ENCODE measurements at places on chromosomes 3 and 15.

- no peak for DNase-seq
Observed at GRCh38 chr15:31333820-31334219, 7.2 kb downstream of the KLF13 start.

DNA sequence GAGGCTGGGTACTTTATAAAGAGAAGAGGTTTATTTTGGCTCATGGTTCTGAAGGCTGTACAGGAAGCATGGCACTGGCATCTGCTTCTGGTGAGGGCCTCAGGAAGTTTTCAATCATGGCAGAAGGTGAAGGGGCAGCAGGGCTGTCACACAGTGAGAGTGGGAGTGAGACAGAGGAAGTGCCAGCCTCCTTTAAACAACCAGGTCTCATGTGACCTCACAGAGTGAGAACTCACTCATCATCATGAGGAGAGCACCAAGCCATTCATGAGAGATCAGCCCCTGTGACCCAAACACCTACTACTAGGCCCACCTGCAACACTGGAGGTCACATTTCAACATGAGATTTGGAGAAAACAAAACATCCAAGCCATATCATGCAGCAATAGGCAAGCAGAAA lies 9.3 kb upstream of the RFTN1 start:
- DNase-seq = no peak

- no peak for DNase-seq
Observed at GRCh38 chr15:49415638-49416037, 7.4 kb upstream of the FGF7 start.

DNA sequence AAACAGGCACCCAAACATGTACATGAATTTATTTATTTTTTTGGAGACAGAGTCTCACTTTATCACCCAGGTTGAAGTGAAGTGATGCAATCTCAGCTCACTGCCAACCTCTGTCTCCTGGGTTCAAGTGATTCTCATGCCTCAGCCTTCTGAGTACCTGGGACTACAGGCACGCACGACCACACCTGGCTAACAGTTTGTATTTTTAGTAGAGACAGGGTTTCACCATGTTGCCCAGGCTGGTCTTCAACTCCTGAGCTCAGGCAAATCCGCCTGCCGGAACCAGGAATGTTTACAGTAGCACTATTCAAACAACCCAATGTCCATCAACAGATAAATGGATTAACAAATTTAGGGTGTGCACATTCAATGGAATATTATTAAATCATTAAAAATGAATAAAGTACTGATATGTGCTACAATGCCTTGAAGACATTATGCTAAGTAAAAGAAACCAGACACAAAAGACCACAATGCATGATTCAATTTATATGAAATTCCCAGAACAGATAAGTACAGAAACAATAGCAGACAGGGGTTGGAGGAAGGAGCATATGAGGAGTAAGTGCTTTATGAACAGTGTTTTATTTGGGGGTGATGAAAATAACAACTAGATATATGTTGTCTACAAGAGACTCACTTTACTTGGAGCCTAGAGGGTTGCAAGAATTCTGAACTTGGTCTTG lies 1.3 kb downstream of the LEO1 start:
- DNase-seq = no peak

DNA sequence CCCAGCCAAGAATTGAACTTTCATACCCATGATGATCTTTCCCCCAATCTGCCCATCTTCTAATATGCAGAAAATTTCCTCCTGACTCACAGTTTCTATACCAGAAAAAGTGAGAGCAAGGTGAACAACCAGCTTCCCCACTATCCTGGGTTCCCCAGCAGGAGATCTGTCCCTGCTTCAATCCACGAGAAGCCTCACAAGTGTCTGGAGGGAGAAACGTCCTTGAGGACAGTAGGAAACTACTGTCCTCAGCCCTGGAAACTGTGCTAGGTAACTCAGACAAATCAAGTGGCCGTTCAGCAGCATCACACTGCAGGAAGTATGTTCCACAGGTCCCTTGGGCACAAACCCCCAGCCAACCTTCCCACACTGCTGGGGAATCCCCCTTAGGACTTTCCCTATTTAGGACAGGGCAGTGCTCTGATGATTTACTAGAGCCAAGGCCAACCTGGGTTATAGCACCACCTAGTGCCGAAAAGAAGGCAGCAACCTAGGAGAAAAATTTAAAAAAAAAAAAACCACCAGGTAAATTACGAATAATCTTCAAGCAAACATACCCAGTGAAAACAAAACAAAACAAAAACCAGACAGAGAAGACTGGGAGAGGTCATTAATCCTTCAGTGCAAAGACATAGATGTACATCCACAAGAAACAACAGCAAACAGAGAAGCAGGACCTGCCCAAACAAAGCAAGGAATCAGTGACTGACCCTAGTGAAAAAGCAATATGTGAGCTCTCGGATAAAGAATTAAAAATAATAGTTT lies 36.0 kb downstream of the MORC1 start:
- no peak for DNase-seq

DNA sequence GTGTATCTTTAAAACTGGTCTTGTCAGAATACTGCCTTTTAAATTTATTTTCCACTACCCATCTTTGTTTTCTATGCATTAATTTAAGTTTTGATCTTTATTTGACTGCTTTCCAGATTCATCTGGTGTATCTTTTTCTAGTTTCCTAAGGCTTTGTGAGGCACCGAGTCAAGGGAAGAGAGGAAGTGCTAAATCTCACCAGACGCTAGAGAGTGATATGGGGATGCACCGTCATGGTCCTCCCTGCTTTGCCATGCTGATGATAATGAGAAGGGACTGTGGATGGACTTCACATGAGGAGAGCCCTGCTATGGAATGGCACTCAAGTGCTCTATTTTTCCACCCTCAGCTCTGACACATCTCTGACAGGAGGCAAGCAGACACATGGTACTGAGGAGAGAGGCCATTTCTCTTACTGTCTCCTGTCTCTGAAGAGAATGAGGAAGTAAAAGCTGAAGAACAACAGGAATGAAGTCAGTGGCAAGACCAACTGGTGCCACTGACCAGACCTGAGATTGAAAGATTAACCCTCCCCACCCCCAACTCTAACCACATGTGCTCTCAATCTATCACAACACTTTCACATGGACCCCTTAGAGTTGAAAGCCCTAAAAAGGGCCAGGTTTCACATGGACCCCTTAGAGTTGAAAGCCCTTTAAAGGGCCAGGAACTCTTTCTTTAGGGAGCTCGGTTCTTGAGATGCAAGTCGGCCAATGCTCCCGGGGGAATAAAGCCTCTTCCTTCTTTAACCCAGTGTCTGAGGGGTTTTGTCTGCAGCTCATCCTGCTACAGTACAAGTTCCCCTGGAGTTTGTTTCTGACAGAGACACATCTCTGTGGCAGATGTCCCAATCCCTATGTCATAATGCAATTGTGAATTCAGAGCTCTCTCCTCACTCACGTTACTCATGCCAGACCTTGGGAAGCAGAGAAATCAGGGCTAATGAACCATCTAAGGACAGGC lies at the start of gene IQCF2:
Gene IQCF2 (plus strand): TSS at position 913 of the 963 bp plus-strand sequence. CDS start 52 bp downstream, outside the sequence.
- DNase-seq = no peak

GRCh38 chr3:3771094-3771493 lies 28.1 kb upstream of the LRRN1 start:
- no peak for DNase-seq

- no peak for DNase-seq
Observed at GRCh38 chr3:138872632-138873031, 37.9 kb upstream of the PIK3CB start.

DNA sequence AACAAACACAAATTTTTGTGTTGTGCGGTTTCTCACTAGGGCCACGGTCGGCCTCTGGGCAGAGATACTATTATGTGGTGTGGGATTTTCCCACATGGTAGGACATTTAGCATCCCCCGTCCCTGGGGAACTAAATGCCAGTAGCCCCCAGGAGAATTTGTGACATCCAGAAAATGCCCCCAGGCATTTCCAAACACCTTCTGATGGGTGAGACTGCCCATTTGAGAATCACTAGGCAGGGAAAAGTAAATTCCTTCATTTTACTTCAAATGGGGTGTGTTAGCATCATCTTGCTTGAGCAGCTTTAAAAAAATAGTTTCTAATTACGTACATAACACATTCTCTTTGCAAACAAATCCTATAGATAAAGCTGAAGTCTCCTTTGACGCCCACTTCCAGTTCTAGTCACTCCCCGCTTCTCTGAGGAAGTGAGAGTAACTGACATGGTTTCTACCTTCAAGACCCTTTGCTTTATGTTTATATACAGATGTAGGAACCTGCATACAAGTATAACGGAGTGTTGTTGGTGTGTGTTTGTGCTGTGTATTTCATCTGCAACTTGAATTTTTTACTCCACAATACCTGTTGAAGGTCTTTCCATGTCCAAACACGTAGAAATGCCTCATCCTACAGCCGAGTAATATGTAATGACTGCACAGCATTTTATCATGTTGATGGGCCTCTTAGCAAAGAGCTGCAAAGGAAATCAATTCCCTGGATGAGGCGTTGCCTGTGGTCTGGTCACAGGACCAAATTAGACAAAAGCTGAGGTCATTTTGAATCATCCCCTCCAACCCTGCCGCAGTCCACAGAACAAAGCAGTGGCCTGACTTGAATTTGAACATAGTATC lies 31.4 kb upstream of the ZBTB38 start:
- no peak for DNase-seq

DNA sequence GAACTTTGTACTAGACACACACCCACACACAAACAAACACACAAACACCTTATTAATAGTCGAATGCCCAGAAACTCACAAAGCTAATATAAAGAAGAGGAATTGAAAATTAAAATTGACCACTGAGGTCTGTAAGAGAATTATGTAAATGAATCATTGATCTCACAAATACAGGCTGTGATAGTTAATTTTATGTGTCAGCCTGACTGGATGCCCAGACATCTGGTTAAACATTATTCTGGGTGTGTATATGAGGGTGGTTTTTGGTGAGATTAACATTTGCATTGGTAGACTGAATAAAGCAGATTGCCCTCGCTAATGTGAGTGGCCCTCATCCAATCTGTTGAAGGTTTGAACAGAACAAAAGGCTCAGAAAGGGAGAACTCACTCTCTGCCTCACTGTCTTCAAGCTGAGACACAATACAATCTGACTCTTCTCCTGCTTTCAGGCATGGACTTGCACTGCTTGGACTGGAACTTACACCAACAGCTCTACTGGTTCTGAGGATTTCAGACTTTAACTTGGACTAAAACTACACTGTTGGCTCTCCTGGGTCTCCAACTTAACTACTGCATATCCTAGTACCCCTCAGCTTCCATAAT lies 199.4 kb upstream of the TTC14 start:
- no peak for DNase-seq

- DNase-seq = no peak
Observed at GRCh38 chr3:73179601-73180000, 118.1 kb downstream of the EBLN2 start.

GRCh38 chr3:123129532-123129931 lies 62.7 kb downstream of the PDIA5 start:
- no peak for DNase-seq

- DNase-seq = no peak
Observed at GRCh38 chr3:10614168-10614567, 108.8 kb upstream of the ATP2B2 start.

DNA sequence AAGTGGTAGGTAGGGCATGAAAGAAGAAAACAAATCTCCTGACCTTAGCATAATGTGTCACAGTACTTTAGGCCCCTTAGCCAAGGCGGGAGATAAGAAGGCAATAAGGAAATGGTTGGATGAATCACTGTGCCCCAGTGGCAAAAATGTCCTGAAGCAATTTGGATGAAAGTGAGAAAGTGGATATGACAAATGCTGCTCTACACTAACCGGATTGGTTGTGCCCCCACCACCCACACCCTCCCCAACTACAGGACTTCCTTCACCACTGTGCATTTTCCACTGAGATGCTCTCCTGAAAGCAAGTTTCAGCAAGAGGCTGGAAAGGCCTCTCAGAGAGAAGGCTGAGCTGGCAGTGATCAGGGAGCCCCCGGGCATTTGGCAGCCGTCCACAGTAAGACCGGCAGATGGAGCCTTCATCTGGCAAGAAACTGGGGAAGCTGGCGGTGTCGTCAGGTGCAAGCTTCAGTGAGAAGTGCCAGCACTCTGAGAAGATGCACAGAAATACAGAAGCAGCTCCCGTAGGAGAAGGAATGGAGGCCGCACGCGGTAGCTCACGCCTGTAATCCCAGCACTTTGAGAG lies 63.8 kb downstream of the ATP1B3 start:
- DNase-seq = no peak

GRCh38 chr15:92714077-92714476 lies 58.5 kb upstream of the FAM174B start:
- DNase-seq = no peak

- no peak for DNase-seq
Observed at GRCh38 chr15:61063875-61064320, 165.2 kb downstream of the RORA start.

GRCh38 chr15:65382921-65383320 lies 5.1 kb upstream of the IGDCC3 start:
- no peak for DNase-seq

- no peak for DNase-seq
Observed at GRCh38 chr3:77468626-77469020, 428.7 kb downstream of the ROBO2 start.

GRCh38 chr15:59437817-59438624 lies at the start of gene FAM81A:
FAM81A (plus strand) TSS chr15:59438186; CDS start chr15:59458627, 20,441 bp downstream.
- DNase-seq = no peak

DNA sequence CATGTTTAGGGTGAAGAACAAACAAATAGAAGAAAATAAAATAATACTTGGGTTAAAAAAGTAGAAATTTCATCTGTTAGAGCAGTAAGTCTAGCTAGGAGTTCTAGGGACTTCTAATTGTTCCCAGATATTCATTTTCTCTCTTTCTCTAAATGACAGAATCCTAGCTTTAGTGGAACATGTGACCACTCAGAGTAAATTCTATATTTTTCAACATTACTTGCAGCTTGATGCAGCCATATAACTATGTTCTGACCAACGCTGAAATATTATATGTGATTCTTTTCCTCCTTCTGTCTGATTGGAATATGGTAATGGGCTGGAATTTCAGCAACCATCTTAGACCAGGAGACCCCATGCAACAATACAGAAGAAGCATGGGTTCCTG lies 8.1 kb downstream of the PTX3 start:
- DNase-seq = no peak

DNA sequence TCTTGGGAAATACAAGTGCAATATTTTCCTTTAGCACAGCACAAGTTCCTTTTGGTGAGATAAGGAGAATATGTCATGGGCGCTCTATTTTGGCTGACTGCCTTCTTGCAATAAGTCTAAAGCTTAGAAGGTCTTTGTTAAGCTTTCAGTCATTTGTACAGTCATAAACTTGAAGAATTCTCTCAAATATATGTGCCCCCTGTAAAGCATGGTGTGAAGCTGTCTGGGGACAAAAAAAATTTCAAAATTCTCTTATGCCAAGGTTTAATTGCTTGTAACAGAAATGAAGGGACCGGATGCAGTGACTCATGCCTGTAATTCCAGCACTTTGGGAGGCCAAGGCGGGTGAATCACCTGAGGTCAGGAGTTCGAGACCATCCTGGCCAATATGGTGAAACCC lies 21.7 kb upstream of the ARID3B start:
- DNase-seq = no peak

Measured in effector CD4-positive, alpha-beta T cell (primary cell).